NAMALWA (cell line): ENCODE measurements at places on chromosomes 2 and 18.

- no peak for DNase-seq
These were observed 45.2 kb upstream of the MAPRE3 start for GRCh38 chr2:26925100-26925791.

DNA sequence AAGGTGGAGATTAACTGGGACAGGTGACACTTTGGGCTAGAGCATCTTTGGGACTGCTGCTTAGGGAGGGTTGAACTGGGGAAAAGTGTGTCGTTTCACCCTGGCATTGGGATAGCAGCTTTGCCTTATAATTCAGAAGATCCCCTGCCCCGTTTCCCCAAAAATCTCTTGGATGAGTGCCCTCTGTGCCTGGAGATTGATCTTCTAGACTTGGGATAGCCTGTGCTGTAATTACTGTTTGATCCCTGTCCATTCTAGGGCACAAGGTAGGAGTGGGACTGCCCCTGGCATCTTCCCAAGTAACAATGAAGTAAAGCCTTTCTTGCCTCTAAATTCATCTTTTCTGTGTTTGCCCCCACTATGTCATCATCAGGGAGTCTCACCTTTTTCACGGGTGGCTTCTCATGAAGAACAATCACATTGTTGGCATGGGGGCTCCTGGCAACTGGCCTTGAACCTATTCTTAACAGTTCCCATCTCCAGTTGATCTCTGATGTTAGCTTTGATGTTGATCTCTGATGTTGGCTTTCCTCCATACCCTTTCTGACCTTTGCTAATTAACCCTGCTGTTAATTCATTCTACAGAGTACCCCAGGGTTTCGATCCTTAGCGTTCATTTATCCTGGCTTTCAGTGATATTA, 21.6 kb downstream of the MTHFD2 start:
- no peak for DNase-seq

GRCh38 chr2:129923265-129924091, 56.0 kb upstream of the RAB6C start:
- DNase-seq, result peak; percentile 59

DNA sequence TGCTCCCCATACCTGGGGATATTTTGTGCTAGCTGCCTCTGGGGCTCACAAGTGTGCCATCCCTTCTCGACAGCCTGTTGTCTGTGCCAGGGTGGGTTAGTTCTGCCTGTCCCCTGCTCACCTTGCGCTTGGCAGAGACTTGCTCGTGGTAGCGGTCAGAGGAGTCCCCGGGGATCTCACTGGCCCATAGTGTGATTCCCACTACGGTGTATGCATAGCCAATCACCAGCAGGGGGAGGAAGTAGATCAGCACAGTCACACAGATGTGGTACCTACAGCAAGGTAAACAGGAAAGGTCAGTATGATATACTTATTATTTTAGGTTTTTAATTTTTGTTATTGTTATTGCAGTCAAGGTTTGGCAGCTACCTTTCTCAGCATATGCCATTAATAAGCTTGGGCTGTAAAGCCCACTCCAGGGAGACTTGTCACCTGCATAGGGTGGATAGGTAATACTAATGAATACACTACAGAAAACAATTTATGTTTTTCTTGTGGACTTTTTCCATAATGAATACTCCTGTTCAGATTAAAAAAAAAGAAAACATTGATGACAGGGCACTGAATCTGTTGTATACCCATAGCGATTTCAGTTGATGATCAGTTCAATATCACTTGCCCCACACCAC, 95.2 kb downstream of the POLE4 start:
- DNase-seq, result peak; percentile 47

GRCh38 chr2:213420828-213421385, 136.6 kb downstream of the SPAG16 start:
- no peak for DNase-seq

- no peak for DNase-seq
These were observed 26.6 kb upstream of the MAP3K20 start for GRCh38 chr2:173048897-173049661.

GRCh38 chr2:73868204-73868978, 24.4 kb upstream of the ACTG2 start:
- no peak for DNase-seq

- no peak for DNase-seq
These were observed 49.0 kb upstream of the ACSL3 start for GRCh38 chr2:222811828-222812227.

- DNase-seq, result no peak
These were observed 64.2 kb upstream of the THOC1 start for GRCh38 chr18:332007-332406.

GRCh38 chr2:128196471-128196931, 105.5 kb downstream of the UGGT1 start:
- DNase-seq, result no peak

DNA sequence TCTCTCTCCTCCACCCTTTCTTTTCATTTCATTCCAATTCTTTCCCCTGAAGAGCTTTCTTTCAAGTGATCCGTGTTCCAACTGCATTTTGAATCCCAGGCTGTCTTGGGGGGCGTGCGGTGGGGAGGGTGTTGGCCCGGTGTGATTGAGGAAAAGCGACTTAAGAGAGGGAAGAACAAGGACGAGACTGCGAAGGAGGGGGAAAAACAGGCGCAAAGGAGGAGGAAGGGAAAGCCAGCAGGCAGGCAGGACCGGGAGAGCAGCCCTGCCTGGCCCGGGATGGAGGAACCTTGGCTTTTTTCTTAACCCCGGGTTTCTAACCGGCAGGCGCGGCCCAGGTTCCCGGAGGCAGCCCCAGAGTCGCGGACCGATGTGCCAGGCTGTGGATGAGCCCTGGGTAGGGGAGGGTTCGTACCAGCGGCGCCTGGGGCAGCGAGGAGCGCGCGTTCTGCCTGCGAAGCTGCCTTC, 1.3 kb downstream of the ADCYAP1 start:
- no peak for DNase-seq

DNA sequence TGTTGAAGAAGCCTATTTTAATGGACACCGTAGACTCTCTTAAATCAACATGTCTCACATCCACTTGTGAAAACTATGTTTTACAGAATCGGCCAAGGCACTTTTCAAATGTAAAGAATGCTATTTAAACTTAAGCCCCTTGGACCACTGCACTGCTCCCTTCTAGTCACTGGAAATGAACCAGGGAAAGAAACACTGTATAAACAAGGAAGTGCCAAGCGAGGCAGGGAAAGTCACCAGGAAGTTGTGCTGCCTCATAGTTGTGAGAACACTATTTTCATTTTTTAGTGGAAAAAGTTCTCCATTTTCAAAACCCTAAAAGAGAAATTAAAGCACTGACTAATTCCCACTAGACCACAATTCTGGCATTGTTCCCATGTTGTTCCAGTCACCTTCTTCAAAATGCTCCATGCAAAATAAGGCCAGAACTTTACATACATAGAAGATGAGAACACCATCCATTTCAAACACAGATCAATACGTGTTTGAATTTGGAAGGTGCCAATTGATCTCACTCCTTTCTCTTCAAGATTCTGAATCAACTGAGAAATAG, 13.5 kb downstream of the CCDC141 start:
- DNase-seq, result no peak

GRCh38 chr2:189581354-189582139, 961 bp upstream of the SLC40A1 start:
- DNase-seq, result no peak

- DNase-seq, result no peak
These were observed 5.6 kb upstream of the RUFY4 start for GRCh38 chr2:218063486-218063885.

GRCh38 chr2:74514368-74515270, at the start of gene TLX2:
Gene TLX2, plus strand, starts transcription at chr2:74514450. Its CDS starts 357 bp downstream, at chr2:74514807.
- DNase-seq, result no peak

GRCh38 chr2:24913911-24914310, 6.1 kb downstream of the ADCY3 start:
- no peak for DNase-seq

- no peak for DNase-seq
These were observed 301.4 kb downstream of the GALNT13 start for GRCh38 chr2:154173164-154173563.

GRCh38 chr2:169143998-169144397, 74.6 kb downstream of the DHRS9 start:
- peak; percentile 59 for DNase-seq

DNA sequence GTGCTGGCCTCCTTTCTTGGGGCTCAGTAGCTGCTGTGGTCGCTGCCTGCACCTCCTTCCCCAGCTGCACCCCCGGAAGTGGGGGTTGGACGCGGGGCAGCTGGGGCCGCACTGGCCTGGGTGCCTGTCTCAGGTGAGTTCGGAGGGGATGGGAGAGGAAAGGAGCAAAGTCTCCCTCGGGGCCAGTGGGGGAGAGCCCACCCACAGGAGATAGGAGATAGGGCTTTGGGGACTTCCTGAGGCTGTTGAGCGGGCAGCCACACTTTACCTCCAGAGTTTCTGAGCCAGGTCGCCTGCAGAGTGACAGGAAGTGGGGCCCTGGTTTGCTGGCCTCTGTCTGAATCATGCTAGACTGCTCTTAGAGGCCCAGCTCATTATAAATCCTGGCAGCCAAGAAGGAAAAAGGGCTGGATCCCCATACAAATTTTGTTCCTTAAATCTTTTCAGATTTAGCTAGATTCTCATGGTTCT, 8.1 kb downstream of the MBP start:
- DNase-seq, result peak; percentile 58

DNA sequence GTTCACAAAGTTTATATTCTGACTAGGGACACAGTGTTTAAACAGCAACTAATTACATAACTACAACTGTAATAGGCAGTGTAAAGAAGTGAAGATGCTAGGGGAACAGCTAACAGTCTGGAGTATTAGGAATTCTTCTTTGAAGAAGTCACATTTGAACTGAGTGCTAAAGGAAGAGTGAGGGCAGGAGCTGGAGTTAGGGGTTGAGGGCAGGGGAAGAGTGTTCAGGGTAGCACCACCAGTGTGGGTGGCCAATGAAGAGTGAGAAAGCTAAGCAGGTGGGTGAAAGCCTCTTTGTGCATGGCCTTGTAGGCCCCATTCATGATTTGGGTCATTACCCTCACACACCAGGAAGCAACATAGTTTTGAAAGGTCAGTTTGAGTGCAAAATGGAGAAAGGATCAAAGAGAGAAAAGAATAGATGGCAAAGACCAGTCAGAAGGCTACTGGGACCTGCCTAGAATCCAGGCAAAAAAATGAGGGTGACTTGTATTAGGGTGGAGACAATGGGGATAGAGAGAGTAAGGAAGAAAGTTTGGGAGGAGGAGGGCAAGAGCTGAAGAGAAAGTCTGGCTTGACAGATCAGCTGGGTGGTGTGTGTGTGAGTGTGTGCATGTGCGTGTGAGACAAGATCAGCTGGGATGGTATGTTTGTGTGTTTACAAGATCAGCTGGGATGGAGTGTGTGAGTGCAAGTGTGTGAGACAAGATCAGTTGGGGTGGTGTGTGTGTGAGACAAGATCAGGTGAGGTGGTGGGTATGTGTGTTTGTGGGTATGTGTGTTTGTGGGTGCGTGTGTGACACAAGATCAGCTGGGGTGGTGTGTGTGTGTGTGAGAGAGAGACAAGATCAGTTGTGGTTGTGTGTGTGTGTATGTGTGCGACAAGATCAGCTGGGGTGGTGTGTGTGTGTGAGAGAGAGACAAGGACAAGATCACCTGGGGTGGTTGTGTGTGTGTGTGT, 43.6 kb upstream of the AGPS start:
- no peak for DNase-seq

DNA sequence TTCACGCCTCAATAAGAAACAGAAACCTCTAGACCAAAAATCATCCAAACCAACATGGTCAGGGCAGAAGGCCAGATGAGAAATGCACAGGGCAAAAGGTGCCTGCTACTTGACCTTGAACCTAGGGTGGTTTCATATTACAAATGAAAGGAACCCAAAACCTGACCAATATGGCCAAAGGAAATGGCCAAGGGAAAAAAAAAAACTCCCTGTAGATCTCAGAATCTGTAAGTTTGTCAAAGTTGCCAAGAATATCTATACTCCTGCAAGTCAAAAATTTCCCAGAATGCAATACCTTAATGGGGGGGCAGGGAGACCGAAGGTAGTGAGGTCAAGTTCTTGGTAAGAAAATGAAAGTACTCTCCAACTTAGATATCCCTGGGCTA, 47.2 kb downstream of the HIBCH start:
- DNase-seq, result no peak

- no peak for DNase-seq
These were observed 2.3 kb upstream of the ARHGAP25 start for GRCh38 chr2:68732036-68732932.

GRCh38 chr2:207594731-207595130, 30.5 kb downstream of the METTL21A start:
- no peak for DNase-seq

GRCh38 chr2:45830322-45830721, 178.8 kb downstream of the PRKCE start:
- no peak for DNase-seq

DNA sequence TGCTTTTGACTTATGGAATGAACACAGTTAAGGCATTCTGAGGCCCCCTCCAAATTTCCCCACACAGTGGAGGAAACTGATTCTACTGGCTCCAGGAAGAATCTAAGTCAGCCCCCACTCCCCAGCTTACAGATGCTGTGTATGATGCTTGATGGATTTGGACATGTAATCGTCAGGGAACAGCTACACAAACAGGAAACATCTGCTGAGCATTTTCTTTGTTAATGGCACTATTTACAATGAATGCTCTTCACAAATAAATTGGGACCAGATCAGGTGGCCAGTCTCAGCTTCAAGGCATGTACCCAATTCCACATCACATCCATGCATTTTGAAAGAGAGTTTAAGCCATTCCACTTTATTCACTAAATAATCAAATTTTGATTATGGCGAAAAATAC, 562.3 kb downstream of the SOX11 start:
- peak; percentile 5 for DNase-seq

DNA sequence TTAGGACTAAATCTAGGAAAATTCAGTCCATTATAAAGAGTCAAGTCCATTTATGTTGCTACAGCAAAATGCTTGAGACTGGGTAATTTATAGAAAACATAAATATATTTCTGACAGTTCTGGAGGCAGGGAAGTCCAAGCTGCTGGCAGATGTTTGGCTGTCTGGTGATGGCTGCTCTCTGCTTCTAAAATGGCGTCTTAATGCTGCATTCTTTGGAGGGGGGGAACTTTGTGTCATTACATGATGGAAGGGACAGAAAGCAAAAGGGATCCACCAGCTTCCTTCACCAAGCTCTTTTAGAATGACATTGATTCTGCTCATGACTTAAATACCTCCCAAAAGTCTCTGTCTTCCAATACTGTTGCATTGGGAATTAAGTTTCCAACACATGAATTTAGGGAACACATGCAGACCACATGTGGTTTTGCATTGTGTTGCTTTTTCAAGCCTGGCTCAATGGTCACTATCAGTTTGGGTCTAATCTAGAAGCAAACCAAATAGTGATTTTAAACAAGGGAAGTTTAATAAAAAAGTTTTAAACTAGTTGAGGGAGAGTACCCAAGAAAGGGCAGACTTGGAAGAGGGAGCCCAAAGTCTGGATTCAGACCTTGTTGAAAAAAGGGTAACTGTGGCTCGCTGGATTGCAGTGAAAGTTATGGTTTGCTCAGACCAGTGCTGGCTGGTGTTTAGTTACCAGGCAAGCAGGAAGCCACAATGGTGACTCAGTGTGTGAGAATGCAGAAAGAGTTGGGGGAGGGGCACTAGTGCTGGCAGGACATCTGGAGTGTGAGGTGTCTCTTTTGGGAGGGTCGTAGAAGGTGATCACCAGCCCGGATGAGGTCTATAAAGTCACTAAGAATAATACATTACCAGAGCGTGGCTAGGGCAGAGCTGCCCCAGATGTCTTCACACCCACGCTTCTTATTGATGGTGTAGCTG, 30.8 kb downstream of the C18orf54 start:
- DNase-seq, result peak; percentile 46

- DNase-seq, result no peak
These were observed 19.6 kb downstream of the B3GNT2 start for GRCh38 chr2:62215306-62216064.
